ENCODE measurements at places on chromosomes 5 and 9.

DNA sequence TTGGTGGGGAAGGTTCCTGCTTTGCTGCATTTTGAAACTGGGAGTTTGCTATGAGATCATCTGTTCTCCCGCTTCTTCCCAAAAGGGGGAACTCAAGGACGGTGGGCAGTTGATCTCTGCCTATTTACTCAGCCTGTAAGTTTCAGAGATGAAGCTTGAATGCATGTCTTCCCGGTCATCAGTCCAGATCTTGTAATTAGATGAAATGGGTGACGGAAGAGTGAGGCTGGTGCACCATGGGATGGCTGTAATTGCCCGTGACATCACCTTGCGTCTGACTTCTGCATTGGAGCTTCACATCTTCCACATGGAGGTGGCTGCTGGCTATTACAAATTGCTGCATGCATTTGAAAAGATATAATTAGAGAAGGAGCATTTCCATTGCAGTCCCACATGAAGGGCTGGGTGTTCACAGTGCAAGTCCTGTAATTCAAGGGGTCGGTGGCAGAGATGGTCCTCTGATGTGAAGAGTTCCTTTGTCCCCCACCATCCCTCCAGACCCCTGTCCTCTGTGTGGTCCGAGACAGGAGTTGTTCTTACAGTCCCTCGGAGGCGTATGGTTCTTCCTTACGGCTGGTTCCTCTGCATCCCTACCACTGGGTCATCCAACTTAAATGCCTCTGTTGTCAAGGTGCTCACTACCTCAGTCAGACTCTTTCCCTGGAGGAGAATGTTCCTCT lies 72.9 kb downstream of the ZNF618 start:
- DNase-seq = no peak

DNA sequence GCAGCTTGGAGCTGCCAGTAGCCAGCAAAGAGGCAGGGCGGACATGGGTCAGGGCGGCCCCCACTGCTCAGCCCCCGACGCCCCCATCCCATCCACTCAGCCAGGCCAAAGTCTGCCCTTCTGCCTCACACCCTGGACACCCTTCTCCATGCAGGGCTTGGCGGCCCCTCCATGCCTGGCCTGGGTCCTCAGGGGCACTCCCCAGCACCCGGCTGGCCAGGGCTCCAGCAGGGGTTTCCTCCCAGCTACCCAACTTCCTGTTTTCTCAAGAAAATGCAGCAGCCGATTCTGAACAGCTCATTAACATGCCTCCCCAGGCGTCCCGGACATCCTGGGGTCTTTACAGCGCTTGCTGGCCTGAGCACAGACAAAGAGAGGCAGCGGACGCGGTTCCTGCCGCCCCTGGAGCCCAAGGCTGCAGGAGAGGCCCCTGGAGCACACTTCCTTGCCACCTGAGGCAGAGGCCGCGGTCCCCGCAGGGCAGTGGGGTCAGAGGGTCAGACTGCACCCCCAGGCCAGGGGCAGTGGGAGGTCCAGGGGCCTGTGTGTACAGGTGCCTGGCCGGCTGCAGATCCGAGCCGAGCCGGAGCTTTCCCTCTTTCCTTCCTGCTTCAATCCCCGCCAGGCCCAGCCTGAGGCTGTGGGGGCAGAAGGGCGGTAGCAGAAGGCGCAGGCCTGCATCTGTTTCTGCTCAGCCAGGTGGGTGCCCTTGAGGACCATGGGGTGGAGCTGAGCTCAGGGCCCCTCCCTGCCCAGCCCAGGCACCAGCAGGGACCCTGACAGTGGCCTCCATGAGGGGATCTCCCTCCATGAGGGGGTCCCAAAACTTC lies 18.7 kb upstream of the NRARP start:
- no peak for DNase-seq

DNA sequence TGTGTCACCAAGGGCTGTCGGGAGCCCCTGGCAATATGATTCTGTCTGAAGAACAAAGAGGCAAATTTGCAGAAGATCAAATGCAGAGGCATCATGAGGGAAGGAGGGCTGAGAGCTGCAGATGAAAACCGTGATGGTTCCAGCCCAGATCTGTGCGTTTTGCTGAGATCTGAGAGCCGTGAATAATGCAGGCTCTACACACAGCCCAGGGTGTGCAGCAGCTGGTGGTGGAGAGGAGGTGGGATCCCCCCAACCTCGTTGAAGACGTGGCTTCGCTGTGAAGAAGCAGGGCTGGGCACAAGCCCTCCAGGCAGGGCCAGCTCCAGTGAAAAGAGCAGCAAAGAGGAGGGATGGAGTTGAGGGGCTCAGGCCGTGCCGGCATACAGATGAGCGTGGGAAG lies 75.5 kb downstream of the TSPAN17 start:
- no peak for DNase-seq

GRCh38 chr5:132561601-132562000 lies 4.8 kb downstream of the RAD50 start:
- DNase-seq = no peak

DNA sequence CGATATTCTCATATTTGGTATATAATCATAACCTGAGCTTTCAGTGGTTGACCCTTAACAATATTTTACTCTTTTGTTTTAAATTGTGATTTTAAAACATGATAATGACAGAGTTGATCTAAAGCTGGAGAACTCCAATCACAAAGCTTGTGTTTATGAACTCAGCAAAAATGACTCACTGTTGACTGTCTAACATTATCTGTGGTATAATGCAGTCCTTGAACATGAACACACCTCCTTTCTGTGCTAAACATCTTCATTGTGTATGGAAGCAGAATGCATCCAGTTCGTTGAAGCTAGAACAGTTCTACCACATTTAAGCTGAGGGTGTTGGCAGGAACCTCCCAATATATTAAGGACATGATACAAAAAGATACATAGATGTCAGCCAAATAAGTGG lies 1030.2 kb upstream of the SEMA6A start:
- no peak for DNase-seq

- DNase-seq = no peak
Observed at GRCh38 chr5:142411656-142412425, 87.0 kb upstream of the SPRY4 start.

- DNase-seq = no peak
Observed at GRCh38 chr5:145906401-145906800, 30.0 kb upstream of the SH3RF2 start.

GRCh38 chr5:74772359-74772758 lies 5.3 kb downstream of the NSA2 start:
- no peak for DNase-seq

- no peak for DNase-seq
Observed at GRCh38 chr5:124289130-124289529, 457.3 kb downstream of the ZNF608 start.

DNA sequence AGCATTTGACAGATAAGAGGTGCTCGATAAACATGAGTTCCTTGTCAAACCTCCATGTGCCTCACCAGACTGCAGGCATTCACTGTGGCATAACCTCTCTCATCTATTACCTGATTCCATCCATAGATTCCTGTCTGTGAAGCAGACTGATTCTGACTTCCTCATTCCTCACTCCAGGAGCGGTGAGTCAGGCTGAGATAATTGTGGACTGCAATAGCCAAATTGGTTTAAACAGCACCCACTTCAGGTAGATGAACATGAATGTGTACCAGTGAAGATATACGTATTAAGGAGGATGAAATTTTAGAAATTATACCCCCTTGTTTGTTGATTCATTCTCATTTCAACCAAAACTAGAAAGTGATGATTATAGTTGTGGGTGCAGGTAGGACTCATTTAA lies 391.2 kb downstream of the HINT1 start:
- DNase-seq = no peak

GRCh38 chr5:115388240-115388639 lies 91.8 kb upstream of the CCDC112 start:
- DNase-seq = no peak

DNA sequence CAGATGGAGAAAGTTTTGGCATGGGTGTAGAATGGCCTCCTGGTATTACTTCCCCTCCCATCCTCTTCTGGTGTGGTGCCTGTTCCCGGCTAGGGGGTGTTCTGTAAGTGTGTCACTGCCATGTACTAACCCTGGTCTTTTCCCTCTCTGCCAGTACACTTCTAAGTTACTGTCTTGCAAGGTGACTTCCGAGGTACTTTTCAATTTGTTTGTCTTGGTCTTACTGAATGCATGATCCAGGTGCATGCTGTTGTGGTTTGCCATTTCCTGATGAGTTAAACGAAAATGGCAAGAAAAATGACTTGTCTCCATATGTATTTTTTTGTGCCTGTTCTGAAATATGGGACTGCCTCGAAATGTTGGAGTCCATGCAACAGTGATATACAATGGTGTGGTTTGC lies 46.0 kb downstream of the C9orf152 start:
- no peak for DNase-seq

DNA sequence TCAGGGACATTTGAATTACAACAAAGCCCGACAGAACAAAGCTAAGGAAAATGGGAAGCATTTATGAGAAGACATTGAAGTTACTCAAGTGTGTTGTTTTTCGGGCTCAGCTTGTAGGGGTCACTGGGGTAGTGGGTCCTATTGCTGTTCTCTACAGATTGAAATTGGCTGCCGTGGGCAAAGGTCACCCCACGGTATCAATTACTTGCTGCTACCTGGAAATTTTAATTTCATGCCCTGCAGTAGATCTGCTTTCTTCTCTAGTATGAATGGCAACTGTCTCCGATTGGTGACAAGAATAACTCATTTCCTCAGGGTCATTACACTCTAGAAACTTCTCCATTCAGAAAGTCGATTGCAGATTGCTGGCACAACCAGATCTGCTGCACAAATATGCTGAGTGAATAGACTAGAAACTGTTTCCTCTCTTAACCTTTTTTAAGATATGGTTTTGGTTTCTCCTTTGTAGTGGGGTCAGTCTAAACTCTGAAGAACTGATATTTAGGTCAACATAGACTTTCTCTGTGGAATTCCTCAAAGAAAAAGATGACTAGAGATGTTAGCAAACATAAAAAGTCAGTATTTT lies 454.1 kb downstream of the ARHGEF28 start:
- DNase-seq = no peak

DNA sequence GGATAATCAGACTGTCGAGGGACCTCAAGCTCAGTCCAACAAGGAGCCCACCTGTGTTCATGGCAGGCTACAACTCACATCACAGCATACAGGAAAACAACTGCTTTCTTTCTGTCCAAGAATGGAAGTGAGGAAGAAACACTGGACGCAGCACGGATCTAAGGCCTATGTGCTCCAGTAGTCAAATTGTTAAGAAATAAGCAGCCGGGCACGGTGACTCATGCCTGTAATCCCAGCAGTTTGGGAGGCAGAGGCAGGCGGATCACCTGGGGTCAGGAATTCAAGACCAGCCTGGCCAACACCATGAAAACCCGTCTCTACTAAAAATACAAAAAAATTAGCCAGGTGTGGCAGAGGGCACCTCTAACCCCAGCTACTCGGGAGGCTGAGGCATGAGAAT lies 427.8 kb downstream of the BNC2 start:
- no peak for DNase-seq

GRCh38 chr9:126055381-126055985 lies 271.1 kb upstream of the MVB12B start:
- no peak for DNase-seq

GRCh38 chr9:121839726-121840500 lies 188.5 kb downstream of the DAB2IP start:
- no peak for DNase-seq

- no peak for DNase-seq
Observed at GRCh38 chr5:133581918-133582317, 30.4 kb downstream of the FSTL4 start.

GRCh38 chr9:124298646-124299235 lies 41.0 kb downstream of the NEK6 start:
- no peak for DNase-seq

GRCh38 chr5:119840175-119840574 lies 210.8 kb downstream of the FAM170A start:
- DNase-seq = no peak

GRCh38 chr5:1166370-1166769 lies 35.0 kb upstream of the SLC6A19 start:
- DNase-seq = no peak

DNA sequence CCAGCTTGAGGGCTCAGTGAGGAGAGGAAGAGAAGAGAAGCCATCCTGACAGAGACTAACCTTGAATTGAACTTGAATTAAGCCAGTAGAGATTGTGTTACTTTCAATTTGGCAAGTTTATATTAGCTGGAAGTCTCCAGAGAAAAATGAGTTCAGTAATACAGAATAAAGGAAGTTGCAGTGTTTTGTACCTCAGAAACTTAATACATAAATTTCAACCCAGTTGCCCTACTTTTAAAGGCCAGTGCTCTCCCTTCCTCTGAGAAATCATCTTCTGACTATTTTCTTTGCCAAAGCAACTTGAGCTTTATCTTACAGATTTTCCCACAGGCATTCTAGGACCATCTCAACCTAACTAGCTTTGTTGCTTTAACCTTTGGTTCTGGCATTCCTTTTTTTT lies 231.0 kb upstream of the GAS1 start:
- no peak for DNase-seq

DNA sequence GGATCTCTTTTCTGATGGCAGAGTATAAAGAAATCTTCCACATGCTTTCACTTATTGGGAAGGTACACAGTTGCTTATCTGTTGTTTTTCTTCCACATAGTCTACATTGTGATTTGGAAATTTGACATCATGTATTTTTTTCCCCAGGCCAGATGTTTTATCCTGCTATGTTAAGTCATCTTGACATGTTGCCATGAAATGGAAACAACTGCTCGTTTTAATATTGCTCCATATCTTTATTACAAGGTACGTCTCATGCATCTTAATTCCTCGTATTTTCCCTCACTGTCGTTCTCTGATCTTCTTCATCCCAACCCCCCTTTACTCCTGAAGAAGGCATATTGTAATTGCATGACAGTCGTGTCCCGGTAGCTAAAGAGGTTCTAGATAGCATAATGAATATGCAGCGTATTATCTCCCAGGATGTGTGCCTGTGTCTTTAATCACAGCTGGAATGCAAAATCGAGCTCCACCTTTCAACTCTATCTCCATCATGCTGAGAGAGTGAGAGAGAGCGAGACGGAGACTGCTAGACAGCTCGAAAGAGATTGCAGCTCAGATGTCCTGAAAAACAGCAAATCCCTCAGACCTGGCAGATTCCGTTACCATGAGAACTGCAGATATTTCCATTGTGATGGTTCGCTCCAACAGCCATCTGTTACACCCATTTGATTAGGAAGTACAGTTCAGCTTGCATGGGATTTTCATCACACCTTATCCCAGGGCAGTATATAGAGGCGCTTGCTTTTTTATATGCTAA lies 281.7 kb downstream of the TMEM38B start:
- no peak for DNase-seq

DNA sequence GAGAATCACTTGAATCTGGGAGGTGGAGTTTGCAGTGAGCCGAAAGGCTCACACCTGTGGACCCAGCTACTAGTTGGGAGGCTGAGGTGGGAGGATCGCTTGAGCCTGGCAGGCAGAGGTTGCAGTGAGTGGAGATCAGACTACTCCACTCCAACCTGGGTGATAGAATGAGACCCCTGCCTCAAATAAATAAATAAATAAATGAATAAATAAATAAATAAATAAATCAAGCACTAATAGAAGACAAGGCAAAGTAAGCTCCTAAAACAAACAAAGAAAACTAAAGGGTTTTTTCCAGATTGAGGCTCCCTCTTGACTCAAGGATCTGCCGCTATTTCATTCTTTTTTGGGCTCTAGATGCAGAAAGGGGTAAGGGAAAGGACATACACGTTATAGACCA lies 34.7 kb upstream of the CLINT1 start:
- no peak for DNase-seq

GRCh38 chr5:36027711-36028110 lies 36.5 kb upstream of the UGT3A1 start:
- DNase-seq = no peak

- no peak for DNase-seq
Observed at GRCh38 chr5:103228061-103228460, 30.5 kb upstream of the MACIR start.

- DNase-seq = no peak
Observed at GRCh38 chr5:10576121-10576789, 12.4 kb downstream of the ANKRD33B start.

Data from stimulated activated CD8-positive, alpha-beta memory T cell treated with anti-CD3 and anti-CD28 coated beads, Interleukin-7, amount 100 ng/mL, for 4 hours (primary cell).